Stimulated activated memory B cell treated with anti-CD40 and anti-IgM and Interleukin-4, amounts not matched to agents 10 μg/mL and 1 μg/mL and 100 μg/mL, for 72 hours (primary cell): ENCODE measurements at places on chromosomes 1 and 21.
A peak's percentile ranks its signal among the peaks of the same experiment; 100 is the strongest.

GRCh38 chr1:100627936-100628335, 90.0 kb downstream of the GPR88 start:
- ATAC-seq = no peak

DNA sequence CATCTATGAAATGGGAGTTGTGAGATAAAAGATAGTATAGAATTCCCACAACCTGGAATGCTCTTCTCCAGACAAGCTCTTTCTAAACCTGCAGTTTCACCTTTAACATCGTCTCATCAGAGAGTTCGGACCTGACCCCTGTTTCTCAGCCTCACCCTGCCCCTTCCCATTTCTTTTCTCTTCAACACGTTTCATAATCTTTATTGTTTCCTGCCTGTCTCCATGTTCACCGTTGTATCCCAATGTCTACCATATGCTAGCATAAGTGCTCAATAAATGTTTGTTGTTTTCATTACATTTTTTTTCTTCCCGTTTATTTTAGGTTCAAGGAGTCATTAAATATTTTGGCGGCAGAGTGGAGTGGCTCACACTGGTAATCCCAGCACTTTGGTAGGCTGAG, 32.4 kb downstream of the SESN2 start:
- ATAC-seq = no peak

DNA sequence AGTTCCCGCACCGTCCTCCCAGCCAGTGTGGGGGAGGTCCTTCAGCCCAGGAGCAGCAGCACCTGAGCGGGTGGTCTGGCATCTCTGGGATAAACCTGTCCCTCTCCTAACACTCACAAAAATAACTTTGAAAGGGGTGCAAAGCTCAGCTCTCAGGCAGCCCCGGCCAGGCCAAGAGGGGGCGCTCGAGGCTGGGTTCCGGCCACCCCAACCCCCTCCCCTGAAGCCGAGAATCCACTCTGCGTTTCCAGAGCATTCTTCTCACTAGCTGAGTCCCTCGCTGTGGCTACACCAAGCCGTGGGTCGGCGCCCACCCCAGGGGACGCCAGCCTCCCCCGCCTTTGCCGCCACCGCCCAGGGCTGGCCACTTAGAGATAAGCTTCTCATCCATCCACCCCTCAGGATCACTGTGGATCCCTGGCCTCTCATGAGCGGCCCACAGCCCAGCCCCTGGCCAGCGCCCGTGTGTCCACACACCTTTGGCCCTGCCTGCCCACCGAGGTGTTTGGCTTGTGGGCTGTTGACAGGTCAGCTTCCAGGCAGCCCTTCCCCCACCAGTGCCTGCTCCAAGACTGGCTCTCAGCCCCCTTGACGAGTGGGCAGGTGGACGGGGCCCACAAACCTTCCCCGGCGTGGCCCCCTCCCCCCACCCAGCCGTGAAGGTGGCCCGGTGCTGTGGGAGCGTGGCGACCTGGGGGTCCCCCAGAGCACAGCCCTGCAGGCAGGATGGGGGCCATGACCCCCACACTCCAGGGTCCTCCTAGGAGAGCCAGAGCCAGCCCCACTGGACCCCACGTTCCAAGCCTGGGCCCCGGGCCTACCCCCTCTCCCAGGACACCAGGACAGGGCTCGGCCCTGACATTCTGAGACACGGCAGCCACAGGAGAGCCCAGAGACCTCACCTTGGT, 1.9 kb downstream of the FTCD start:
- ATAC-seq = no peak

GRCh38 chr1:159916242-159917051, 8.9 kb downstream of the TAGLN2 start:
- no peak for ATAC-seq

GRCh38 chr21:31983120-31983519, 110.3 kb downstream of the HUNK start:
- no peak for ATAC-seq

DNA sequence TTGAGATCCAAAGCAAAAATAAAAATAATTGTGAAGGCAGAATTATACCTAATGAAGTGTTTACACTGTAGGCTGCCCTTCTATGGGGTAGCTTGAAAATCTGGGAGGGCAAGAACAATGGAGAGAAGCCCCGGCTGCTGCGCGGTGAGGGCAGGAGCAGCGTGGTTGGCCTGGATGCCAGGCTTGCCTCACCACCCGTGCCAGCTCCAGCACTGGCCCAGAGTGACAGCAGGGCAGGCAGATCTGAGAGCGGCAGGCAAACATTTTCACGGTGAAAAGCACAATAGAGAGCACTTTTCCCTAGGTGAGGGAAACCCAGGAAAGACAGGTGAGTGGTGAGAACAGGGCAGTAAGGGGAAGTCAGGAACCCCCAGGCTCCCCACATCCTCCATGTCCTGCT, 1.4 kb downstream of the PROK1 start:
- no peak for ATAC-seq

- ATAC-seq = no peak
Observed at GRCh38 chr1:44777969-44778635, 2.8 kb downstream of the RPS8 start.

DNA sequence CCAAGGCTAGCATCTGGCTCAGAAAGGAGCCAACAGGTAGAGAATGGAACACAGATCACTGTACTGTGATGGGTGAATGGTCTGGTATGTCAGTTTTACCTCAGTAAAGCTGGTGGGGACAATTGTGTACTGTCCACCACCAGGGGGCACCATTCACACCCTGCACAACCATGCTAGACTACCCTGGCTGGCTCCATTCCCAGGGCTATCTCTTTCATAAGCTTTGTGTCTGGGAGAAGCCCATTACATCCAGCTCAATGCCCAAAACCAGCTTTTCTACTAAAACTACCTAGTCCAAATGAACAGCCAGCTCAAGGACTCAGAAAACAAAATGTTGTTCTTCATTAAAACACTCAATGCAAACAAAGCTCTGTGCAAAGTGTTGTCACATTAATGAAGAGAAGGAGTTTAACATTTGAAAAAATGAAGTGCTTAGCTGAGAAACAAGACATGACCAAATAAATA, 62.0 kb upstream of the RASAL2 start:
- ATAC-seq = peak; percentile 71

- ATAC-seq = no peak
Observed at GRCh38 chr1:38772953-38773352, 86.6 kb downstream of the RRAGC start.

DNA sequence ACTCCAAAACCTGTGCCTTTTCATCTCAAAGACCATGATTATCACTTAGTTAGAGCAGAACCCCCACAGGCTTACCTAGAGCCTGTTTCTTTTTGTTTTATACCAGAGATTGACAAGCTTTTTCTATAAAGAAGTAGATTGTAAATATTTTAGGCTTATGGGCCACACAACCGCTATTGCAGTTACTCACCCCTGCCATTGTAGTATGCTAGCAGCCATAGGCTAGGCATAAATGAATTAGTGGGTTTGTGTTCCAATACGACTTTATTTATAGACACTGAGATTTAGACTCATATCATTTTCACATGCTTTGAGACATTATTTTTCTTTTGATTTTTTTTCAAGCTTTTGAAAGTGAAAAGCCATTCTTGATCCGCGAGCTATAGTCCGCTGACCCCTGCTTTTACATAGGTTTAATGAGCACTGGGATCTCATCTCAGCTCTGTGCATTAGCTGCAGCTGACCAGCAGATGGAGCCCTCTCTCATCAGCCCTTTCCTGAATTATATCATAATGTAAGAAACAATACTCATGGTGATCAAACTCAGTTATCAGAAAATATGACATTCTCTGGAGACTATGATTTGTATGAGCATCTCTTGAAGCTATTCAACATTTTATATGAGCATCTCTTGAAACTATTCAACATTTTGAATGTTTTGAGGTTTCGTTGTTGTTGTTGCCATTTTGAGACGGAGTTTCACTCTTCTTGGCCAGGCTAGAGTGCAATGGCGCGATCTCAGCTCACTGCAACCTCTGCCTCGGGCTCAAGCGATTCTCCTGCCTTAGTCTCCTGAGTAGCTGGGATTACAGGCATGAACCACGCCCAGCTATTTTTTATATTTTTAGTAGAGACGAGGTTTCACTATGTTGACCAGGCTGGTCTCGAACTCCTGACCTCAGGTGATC, 111.9 kb upstream of the L1TD1 start:
- no peak for ATAC-seq

DNA sequence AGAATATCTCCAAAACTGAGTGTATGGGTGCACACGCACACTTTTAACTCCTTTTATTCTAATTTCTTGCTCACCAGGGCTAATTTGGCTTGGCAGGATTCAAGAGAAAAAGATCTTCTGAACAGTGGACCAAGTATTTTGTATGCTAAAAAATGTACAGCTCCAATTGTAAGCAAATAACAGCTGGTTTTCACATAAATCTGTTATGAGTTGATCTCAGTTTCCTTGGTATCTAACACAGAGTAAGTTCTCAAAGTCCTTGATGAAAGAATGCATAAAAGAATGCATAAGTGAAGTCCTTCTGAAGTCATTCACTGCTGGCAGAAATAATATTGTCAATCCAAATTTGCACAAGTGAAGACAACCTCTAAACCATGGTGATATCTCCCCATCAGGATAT, 213.0 kb downstream of the OMA1 start:
- ATAC-seq = no peak

- no peak for ATAC-seq
Observed at GRCh38 chr1:16241221-16241708, 4.3 kb upstream of the CPLANE2 start.

- peak; percentile 26 for ATAC-seq
Observed at GRCh38 chr1:233614173-233614742, 352 bp downstream of the KCNK1 start.

- no peak for ATAC-seq
Observed at GRCh38 chr1:50591598-50591997, 168.4 kb upstream of the DMRTA2 start.

DNA sequence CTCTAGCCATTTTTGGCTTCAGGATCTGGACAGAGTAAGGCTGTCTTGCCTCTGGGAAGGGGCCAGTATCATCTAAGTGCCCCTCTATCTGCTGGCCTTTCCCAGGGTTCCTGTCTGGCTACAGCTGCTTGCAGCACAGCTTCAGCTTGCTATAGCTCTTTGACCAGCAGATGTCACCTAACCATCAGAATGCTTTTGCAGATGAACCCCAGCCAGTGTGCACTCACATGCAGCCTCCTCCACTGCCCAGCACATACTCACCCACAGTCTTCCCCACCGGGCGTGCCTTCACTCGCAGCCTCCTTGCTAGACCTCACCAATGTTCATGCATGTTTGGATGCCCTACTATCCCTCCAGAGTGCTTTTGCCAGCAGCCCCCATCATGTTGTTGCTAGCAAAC, 769.0 kb downstream of the BRINP3 start:
- ATAC-seq = no peak

GRCh38 chr1:152109231-152109997, 5.8 kb downstream of the TCHH start:
- no peak for ATAC-seq

DNA sequence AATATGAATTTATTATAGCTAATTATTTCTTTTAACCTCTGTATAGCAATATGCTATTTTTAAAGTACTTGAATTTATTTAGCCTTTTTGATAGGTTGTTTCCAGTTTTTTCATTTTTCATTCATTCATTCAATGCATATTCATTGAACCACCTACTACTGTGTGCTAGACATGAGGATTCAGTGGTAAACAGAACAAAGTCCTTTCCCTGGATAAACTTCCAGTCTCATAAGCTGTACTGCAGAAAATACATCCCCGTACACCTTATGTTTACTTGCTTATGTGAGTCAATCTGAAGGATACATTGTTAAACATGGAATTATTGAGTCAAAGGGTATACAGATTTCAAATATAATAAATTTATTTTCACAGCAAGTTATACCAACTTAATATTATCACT, 21.9 kb downstream of the AGL start:
- ATAC-seq = no peak

GRCh38 chr1:42141978-42142377, 11.2 kb upstream of the GUCA2B start:
- no peak for ATAC-seq

GRCh38 chr1:71593523-71593922, 512.7 kb upstream of the ZRANB2 start:
- no peak for ATAC-seq

- no peak for ATAC-seq
Observed at GRCh38 chr1:163055531-163055930, 13.6 kb upstream of the RGS4 start.

- no peak for ATAC-seq
Observed at GRCh38 chr1:100036718-100037655, 67.2 kb downstream of the SLC35A3 start.

GRCh38 chr1:39462074-39462473, 29.4 kb upstream of the BMP8A start:
- no peak for ATAC-seq

- no peak for ATAC-seq
Observed at GRCh38 chr1:110089561-110090275, 19.2 kb upstream of the ALX3 start.

DNA sequence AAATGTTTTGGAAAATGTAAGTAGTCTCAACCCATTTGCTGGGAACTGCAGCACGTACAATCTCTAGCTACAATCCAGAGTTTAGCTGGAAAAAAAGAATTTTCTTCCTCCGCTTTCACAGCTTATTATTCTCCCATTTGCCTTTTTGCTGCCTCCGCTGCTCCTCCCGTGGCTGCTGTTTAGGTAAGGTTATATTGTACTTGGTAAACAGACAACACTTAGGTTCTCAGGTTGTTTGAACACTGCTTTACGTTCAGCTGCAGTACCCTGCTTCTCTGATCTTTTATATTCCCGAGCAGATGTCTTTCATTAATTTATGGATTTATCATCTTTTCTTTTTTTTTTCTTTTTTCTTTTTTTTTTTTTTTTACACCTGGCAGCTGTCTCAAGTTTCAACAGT, 14.3 kb downstream of the PROX1 start:
- no peak for ATAC-seq

- ATAC-seq = no peak
Observed at GRCh38 chr1:208540724-208541123, 296.5 kb upstream of the PLXNA2 start.

DNA sequence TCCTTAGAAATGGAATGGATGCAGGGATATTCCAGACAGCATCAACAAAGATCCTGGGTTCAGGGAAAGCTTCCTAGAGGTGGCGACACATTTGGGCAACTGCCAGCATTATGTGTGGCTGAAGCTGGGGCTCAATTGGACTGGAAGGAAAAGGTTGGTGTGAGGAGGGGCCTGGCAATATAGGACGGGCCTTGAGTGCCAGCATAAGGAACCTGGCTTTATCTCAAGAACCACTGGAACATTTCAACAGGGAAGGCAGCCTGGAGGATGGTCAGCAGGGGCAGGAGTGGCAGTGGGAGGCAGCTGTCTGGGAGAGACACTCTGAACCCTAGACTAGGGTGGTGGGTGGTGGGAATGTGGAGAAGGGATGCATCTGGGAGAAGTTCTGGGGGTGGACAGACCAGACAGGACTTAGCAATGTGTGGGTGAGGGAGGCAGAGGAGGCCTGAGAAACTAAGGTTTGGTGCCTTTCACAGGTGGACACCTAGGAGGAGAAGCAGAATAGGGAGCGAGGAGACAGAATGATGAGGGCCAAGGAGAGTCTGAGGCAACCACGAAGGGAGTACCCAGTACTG, 3.5 kb downstream of the SH3BGRL3 start:
- no peak for ATAC-seq
